CD4-positive, alpha-beta T cell treated with Interleukin-10 for 1 hour (primary cell): ENCODE measurements at places on chromosomes 4 and X.

- DNase-seq = no peak
Observed at GRCh38 chrX:132263127-132263526, 43.9 kb upstream of the RAP2C start.

DNA sequence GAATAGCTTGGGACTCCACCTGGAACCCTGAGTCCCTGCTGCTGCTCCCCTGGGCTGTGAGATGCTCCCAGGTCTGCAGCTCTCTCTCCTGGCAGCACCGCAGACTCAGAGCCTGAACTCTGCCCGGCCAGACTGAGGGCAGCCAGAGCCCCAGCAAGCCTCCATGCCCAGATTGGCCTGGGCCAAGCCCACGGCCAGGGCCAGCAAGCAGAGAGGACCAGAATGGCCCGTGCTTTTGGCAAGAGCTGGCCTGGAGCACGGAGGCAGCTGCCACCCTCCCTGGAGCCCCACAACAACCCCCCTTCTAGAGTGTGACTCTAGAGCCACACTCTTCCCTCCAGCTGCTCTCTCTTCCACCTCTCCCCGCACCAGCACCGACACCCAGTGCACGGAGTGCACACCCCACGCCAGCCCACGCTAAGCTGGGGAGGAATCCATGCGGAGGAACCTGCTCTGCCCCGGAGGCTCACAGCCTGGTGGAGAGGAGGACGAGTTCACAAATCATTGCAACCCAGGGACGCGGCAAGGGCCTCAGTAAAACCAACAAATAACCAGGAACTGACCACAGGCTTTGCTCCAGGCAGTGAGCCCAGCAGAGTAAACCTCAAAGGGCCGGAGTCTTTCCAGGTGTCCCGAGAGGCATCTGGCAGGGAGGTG is 110.3 kb downstream of the HMX1 start:
- DNase-seq = no peak

- no peak for DNase-seq
Observed at GRCh38 chrX:121356139-121356849, 308.9 kb downstream of the GLUD2 start.

- no peak for DNase-seq
Observed at GRCh38 chr4:78710536-78710935, 65.6 kb upstream of the BMP2K start.

DNA sequence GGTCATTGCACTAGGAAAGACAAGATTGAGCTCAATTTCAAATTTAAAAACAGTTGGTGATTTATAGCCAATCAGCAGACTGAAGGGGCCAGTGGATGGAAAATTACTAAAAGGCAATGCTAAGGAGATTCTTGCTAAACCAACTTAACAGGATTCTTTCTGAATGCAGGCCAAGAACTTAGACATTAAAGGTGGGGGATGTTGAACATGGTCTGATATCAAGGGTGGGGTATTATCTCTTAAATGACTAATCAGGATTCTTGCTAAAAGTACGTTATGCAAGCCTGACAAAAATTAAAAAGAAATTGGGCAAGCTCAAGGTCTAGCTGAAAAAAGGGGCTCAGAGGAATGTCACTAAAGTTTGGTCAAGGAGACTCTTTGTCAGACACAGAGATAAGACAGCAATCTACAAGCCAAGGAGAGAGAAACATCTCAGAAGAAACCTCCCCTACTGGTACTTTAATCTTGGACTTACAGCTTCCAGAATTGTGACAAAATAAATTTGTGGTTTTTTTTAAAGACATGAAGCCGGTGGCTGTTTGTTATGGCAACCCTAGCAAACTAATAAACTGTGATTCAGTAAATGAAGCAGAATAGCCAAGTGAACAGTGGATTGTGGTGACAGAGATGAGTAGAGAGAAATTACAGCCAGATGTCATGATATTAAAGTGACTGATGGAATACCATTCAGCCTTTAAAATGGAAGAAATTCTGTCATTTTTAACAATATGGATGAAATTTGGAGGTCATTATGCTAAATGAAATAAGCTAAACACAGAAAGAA is 120.3 kb upstream of the KLHL4 start:
- no peak for DNase-seq

GRCh38 chr4:110231869-110232268 is 33.5 kb upstream of the ELOVL6 start:
- DNase-seq = no peak

DNA sequence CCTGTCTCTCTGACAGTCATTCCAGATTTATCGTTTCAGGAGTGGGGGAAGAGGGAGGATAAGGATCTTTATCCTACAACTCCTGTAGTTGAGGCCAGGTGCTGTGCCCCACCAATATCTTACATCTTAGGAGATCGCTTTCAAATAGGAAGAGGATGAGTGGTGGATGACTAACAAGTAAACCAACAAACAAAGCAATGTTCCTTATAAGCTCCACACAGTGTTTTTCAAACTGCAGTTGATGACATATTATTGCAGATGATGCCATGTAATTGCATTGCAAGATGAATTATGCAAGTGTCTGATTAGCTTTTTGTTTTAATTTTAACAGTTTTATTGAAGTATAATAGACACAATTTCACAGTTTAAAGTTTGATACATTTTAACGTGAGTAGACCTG is 35.8 kb upstream of the TMEM164 start:
- no peak for DNase-seq
